SK-N-SH treated with all-trans-retinoic acid at 6 μM for 48 hours (cell line): ENCODE measurements at places on chromosomes 11 and 22.
A peak's percentile ranks its signal among the peaks of the same experiment; 100 is the strongest.

- ATAC-seq, result no peak
Observed at GRCh38 chr22:28419919-28420318, 259.7 kb downstream of the TTC28 start.

DNA sequence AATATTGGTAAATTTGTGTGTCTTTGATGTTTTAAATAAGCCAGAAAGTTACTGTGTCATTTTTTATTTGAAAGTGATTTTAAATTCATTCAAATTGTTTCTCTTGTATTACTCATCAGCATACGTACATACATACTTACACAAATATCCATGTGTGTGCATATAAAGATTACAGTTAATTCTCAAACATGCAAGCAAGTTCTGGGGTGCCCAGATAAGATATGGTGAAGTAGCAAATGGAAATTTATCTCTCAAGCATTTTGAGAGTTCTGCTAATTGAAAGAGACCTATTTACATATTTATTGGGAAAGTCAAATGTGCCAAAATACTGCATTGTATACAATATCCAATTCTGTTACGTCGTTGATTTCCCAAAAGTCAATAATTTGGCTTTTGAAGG is 1024.0 kb upstream of the CNTN5 start:
- ATAC-seq, result no peak

- peak; percentile 85 for ATAC-seq
Observed at GRCh38 chr11:27319072-27319471, 43.9 kb downstream of the CCDC34 start.

DNA sequence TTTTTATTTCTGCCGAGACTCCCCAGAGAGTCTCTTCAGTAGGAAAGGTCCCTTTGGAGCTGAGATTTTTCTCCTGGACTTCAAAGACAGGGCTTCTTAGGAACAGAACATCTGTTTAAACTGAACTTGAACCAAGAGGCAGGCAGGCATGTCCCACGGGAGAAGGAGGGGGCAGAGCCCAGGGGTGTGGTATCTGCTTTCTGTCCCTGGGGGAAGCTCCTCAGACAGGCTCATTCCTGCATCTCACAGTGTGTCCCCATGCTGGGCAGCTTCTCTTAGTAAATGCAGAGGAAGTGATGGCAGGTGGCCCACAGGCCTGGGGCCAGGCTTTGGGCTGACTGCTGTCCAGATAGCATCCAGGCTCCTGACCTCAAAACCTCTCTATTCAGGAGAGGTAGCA is 47.3 kb downstream of the TSPAN18 start:
- 0 out of 3 replicates have a peak, but pooled peaks have one; percentile 13 for ATAC-seq

DNA sequence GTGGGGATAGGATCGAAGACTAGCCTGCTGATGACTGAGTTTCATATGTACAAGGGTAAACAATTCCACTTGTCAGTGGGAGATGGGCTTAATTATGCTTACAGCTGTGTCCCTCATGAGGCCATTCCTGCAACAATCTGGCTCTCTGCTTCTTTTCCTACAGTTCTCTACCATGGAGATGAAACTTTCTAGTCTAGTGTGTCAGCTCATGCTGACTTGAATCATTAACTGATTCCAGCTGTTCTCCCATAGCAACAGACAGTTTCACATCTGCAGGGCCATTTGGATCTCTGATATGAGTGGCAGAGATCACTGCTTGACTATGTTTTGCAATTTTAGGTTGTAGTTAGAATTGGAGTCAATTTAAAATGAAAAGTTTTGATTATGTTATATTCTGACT is 1251.7 kb upstream of the RAG2 start:
- ATAC-seq, result no peak

GRCh38 chr11:66126064-66126463 is 56.0 kb downstream of the PACS1 start:
- ATAC-seq, result no peak

GRCh38 chr11:9069862-9070470 is 21.4 kb downstream of the SCUBE2 start:
- ATAC-seq, result no peak

GRCh38 chr22:49776891-49777290 is 50.8 kb downstream of the BRD1 start:
- ATAC-seq, result no peak

DNA sequence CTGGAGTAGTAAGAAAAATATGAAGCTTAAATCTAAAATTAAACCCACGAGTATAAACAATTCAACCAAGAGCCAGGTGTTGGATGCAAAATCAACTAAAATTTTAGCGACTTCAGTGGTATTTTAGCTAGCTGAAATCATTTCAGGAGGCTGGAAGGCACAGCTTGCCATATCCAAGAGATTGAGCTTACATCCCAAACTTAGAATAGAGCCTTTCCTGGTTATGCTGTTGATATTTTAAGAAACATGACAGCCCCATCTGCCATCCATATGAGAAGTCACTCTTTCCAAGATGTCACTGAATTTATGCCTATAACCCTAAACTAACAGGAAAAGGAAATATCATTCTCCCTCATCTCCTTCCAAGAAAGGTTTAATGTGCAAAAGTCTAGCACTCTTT is 334.0 kb downstream of the KCNA4 start:
- ATAC-seq, result no peak

- peak; percentile 13; the same call in 2 of the 3 replicates for ATAC-seq
Observed at GRCh38 chr11:47329987-47330931, 22.2 kb downstream of the MYBPC3 start.

DNA sequence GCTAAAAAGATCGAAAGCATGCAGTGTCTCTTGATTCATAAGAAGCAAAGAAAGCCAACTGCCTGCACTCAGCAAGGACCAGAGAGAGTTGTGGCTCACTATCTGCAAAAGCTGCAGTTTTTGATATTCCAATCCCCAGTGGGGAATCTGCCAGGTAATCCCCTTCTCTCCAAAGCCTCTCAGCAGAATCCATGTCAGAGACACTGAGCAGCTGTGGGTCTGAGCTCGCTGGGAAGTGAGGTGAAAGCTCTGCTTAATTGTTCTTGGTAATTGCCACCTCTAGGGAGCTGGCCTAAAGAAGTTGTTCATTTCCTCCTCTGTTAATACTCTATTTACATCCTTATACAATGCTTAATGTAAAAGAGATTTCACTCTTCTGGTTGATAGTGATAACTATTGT is 261.3 kb upstream of the LRRC4C start:
- ATAC-seq, result no peak

- ATAC-seq, result peak; percentile 82
Observed at GRCh38 chr22:37561212-37562048, 1.1 kb downstream of the CDC42EP1 start.

- no peak for ATAC-seq
Observed at GRCh38 chr11:10898763-10899025, 40.8 kb upstream of the ZBED5 start.

- no peak for ATAC-seq
Observed at GRCh38 chr22:19434829-19435580, 2.7 kb downstream of the MRPL40 start.

- ATAC-seq, result no peak
Observed at GRCh38 chr22:40039482-40040115, 44.8 kb downstream of the FAM83F start.

- ATAC-seq, result no peak
Observed at GRCh38 chr11:60657888-60658287, 41.5 kb upstream of the MS4A8 start.

- ATAC-seq, result no peak
Observed at GRCh38 chr11:91850533-91851275, 373.9 kb upstream of the FAT3 start.

- ATAC-seq, result peak; percentile 74
Observed at GRCh38 chr22:21044931-21045584, 688 bp upstream of the LRRC74B start.

GRCh38 chr11:86688398-86689179 is 16.2 kb upstream of the ME3 start:
- peak; percentile 43; the same call in 2 of the 3 replicates for ATAC-seq

- ATAC-seq, result no peak
Observed at GRCh38 chr11:16193897-16194381, 162.4 kb downstream of the SOX6 start.

GRCh38 chr22:27906241-27906640 is 12.8 kb downstream of the PITPNB start:
- ATAC-seq, result no peak

DNA sequence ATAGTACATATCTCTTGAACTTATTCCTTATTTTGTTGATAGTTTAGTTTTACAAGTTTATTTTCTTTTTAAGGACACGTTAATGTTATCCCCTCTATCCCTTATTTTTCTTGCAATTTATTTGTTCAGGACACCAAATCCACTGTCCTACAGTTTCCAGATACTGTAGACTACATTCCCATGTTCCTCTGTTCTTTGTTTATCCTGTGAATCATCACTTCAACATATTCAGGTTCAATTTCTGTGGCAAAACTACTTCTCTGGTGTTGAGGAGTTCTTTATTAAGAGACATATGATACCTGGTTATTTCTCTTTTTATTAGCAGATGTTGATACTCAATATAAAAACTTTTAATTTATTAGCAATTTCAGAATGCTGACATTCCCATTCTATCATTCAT is 72.8 kb upstream of the CLNS1A start:
- ATAC-seq, result peak; percentile 56; the same call in 2 of the 3 replicates

- ATAC-seq, result no peak
Observed at GRCh38 chr11:27246925-27247324, 116.1 kb downstream of the CCDC34 start.

DNA sequence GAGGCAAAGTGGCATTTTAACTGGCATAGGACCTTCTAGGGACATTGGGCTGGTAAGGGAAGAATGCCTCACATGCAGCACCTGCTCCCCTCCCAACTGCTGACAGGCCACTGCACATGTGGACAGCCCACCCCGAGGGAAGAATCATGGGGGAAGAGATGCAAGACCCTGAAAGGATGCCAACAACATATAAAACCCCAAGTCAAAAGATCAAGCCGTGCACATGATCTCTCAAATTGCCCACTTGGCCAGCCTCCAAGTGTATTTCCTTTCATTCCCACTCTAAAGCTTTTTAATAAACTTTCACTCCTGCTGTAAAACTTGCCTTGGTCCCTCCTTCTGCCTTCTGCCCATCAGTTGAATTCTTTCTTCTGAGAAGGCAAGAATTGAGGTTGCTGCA is 947.8 kb upstream of the CCDC90B start:
- ATAC-seq, result no peak

GRCh38 chr11:118087931-118088330 is 1.2 kb upstream of the SMIM35 start:
- ATAC-seq, result no peak

DNA sequence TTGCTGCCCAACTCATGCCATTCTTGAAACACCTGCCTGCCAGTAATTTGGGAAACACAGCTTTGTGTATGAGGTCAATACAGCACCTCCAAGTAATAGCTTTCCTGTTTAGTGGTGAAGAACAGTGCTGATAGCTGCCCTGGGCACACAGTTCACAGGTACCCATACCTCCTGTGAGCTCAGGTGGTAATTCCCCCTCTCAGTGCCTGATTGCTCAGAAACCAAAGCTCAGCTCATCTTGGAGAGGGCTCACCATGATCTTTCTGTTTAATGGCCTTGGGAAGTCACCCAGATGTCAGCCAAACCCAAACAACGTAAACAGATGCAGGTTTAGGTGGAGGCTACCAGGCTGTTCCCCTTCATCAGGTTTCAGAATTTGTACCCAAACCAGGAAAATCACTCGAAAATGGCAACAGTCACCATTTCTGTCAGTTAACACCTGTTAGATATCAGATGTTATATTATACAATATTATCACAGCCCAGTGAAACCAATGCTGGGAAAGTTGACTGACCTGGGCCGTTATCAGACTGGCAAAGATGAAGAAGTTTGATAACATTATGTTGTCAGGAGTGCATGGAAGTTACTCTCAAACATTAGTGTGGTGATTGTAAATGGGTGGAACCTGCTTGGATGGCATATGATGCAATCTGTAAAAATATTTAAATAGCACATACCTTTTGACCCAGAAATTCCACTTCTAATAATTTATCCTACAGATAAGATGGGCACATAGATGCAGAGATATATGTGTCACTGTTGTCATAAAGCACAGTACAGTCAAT is 18.9 kb downstream of the VSTM5 start:
- no peak for ATAC-seq

DNA sequence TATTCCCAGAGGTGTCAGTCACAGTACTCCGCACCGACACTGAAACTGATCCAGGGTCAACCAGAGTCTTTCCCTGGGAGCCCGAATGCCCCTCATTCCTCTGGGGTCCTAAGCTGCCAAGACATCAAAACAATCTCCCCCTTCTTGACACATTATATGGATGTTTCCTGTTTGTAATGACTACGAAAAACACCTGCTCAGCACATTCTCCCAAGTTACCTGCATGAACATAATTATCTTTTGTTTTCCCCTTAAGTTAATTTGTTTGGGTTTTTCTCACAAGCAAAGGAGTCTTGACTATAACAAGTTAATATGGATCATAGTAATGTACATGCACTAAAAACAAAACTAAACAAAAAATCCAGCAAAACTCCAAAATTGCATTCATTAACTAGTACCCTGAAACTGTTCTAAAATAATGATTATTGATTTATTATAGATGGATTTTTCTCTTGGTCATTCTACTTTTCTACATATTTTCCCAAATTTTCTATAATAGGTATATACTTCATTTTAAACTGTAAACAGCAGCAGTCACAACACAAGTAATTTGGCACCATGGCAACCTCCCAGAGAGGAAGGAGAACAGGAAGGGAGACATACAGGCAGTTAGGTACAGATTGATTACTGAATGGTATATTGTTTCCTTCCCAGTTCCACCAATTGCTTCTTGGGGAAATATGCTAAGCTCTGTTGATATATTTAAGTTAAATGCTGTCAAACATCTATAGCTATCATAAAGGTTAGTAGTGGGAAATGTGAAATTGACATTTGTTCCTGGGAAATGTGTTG is 631.5 kb downstream of the METTL15 start:
- no peak for ATAC-seq

GRCh38 chr11:551596-551995 is 8.9 kb downstream of the LMNTD2 start:
- ATAC-seq, result no peak

DNA sequence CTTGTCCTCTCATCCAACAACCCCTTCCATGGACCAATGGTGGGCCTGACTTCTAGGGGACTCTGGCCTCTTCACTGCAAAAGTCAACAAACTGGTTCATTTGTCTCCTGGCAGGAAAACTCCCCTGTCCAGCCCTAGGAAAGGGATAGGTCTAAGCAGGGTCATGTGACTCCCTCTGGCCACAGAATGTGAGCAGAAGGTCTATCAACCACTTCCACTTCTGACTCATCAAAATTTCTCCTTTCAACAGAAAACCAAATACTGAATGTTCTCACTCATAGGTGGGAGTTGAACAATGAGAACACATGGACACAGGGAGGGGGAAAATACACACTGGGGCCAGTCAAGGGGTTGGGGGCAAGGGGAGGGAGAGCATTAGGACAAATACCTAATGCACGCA is 1.3 kb upstream of the ISX start:
- no peak for ATAC-seq

DNA sequence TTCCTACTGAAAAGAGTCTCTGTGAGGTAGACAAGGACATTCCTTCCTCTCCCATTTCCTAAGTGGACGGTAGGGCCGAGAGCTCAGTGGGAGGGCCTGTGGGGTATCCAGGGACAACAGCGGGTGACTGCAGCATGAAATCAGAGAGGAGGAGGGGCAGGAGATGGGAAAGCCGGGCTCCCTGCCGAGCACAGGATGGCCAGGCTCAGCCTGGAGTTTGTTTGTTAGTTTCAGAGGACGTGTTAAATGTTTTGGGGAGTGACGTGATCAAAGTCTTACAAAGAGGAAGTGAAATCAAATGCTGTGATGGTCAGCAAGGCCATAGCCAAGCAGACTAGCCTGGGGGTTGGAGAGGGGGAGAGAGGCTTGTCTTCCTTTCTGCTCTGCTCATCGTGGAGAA is 152.7 kb downstream of the ADAMTS15 start:
- ATAC-seq, result no peak

GRCh38 chr11:102430158-102430836 is 22.3 kb downstream of the TMEM123 start:
- ATAC-seq, result no peak
